ENCODE measurements at places on chromosomes 6 and 20. TPM values are rescaled to one million over a fixed set of nuclear protein-coding genes. Genes with fewer than 3 reads are reported as not detected.

GRCh38 chr6:34656378-34657036 lies 40.1 kb downstream of the ILRUN start:
- no peak for DNase-seq

DNA sequence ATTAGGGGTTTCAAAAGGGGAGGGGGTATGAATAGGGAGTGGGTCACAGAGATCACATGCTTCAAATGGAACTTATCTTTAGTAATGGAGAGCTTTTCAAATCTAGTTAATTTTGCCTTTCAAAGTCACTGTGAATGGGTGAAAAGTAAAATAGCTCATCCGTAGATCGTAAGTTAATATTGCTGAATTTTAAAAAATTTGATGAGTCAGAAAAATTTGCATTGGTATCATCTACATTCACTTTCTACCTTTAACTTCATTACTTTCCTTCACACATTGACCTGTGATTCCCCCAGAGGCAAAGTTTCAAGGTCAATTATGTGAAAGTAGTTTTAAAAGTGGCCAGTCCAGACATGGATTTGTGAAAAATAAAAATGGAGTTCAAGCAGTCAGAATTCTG lies 139.0 kb upstream of the SLC35B3 start:
- DNase-seq: no peak

CLIC5 gene
- total RNA-seq: 157 TPM

DNA sequence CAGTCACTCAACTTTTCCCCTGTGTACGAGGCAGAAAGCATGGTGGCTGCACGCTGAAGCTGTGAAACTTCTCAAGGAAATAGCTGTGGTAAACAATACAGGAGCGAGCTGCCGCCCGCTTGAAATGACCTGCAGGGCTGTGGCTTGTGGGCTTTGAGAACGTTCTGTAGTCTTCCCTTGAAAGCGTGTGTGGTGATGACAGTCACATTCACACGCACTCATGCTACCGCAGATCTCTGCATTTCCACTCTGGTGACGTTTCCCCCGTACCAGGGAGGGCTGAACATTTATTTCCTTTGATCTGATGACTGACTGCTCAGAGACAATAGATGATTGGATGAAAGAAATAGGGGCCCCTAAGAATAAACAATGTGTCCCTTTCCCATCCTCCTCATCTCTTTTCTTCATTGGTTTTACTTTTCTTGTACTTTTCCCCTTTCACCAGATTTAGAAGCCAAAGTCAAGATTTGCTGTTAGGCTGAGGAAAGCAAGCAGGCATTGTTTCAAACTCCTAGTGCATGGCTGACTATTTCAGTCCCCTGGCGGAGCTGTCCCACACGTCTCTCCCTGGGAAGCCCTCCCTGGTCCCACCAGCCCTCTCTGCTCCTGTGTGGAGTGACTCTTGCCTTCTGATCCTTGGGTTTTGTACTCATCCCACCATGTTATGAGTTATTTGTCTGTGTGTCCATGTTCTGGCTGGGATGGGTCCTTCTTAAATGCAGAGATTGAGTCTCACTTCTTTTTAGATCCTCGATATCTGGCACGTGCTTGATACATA lies 3.9 kb downstream of the SYTL3 start:
- peak; percentile 81 for DNase-seq

GRCh38 chr20:48644286-48644828 lies 183.4 kb downstream of the PREX1 start:
- DNase-seq: no peak

DNA sequence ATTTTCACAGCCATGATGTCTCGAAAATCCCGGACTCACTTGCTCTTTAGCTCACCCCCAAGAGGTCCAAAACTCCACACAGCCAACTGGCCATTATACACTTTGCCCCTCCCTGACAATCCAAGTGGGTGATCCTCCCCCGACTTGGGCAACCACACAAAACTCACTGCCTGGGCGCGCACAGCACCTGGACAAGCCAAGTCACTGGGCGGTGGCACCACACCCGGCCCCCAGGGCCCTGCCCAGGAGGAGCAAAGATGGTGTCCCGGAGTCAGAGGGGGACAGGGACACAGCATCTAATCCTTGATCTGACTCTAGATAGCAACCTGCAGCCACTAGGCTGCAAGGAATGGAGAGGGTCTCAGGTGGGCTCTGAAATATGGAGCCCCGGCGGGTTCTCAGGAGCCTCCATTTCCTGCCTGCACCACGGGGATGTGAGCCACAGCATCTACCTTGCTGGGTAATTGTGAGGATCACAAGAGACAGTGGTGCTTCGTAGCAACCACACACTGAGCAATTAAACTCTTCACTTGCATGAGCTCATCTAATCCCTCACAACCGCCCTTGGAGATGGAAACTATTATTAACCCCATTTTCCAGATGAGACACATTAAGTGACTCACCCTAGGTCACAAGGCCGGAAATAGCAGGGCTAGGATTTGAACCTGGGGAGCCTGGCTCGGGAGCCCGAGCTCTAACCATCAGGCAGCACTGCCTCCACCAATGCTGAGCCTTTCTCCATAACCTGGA lies 66.6 kb downstream of the BMP7 start:
- no peak for DNase-seq

Data from upper lobe of left lung (tissue), 6 donors.